ENCODE measurements at places on chromosomes 12 and 14.

DNA sequence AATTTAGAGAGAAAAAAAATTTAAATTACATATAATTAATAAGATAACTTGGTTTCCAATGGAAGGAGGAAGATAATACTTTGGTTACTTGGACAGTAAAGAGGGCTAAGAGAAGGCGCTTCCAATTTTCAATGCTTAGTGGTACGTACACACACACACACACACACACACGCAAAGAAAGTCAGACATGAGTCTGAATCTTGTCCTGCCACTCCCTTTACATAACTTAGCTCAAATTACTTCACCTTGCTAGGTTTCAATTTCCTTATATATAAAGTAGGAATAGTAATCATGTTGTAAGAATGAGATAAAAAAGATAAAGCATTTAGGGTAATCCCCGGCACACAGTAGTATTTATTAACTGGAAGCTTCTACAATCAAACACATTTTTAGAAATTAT, 39.7 kb upstream of the VCPKMT start:
- DNase-seq, result no peak

DNA sequence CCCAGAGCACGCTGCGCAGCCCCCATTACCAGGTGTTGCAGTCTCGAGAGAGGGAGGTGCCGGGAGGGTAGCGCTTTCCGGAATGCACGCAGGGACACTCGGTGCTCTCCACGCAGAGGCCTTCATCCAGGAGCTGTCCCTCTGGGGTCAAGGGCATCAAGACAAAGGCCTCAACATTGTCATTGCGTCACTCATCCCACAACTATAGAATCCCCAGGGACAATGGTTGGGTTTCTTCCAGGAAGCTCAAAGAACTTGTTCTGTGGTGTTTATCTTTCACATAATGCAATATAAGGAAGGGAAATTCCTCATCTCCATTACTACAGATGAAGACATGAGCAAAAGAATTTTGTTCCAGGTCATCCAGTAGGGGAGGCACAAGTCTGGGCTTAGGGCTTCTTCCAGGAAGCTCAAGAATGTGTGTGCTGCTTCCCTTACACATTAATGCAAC, 52.1 kb downstream of the VWF start:
- DNase-seq, result no peak

- no peak for DNase-seq
Measured at GRCh38 chr14:29176876-29177275, 410.3 kb downstream of the FOXG1 start.

- no peak for DNase-seq
Measured at GRCh38 chr14:23446291-23446851, 10.9 kb upstream of the MYH7 start.

DNA sequence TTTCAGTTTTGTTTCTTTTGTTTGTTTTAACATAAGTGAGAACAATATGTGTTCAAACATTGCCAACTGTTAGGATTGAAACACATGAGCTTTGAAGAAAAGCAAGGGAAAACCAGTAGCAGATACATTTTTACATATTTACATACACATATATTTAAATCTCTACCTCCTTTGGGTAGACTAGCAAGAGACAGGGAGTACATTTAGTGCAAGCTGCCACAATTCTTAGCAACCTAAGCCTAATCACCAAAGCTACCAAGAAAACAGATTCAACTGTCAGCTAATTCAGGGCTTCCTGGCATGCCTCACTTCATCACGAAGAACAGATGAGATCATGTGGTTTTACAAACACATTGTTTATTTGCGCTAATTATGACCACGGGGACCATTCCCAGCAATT, 143.1 kb downstream of the PRIMA1 start:
- no peak for DNase-seq

DNA sequence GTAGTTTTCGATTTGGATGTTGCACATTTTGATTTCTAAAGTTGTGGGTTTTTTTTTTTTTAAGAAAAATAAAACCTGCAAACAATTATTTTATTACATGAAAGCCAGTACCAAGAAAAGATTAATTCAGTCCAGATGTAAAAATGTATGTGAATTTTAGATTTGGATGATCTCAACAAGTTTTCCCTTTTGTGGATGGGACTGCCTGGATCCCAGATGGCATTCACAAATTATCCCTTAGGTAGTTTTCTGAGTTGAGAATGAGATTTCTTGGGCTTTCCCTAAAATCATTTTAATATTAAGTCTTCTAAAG, 2.8 kb downstream of the FRMD6 start:
- DNase-seq, result no peak

DNA sequence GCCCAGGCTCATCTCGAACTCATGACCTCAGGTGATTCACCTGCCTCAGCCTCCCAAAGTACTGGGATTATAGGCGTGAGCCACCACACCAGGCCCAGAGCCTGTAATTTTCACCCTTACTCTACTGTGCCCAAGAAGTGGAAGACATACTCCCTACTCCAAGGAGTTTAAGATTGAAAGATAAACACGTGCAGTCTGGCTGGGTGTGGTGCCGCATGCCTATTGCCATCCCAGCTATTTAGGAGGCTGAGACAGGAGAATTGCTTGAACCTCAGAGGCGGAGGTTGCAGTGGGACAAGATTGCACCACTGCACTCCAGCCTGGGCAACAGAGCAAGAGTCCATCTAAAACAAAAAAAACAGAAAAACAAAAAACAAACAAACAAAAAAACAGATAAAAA, 90.0 kb downstream of the NINJ2 start:
- no peak for DNase-seq

DNA sequence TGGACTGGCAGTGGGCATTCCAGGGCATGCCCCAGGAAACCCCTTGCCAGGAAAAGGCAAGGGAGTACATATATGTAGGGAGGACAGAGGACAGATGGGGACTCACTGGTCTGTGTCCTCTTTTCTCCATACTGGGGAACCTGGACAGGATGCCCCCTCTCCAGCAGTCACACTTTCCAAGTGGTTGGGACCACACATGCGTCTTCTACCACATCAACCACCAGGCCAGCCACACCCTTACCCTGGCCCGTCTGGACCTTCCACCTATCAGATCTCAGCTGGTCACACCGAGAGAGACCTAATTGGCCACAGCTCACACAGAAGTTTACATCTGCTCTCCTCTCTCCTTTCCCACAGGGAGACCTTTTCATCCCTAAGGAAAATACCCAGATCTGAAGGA, 8.3 kb downstream of the ANKRD33 start:
- no peak for DNase-seq
